ENCODE measurements at places on chromosomes 3 and 15. TPM values are rescaled to one million over a fixed set of nuclear protein-coding genes. Genes with fewer than 3 reads are reported as not detected.
A peak's percentile ranks its signal among the peaks of the same experiment; 100 is the strongest.

DNA sequence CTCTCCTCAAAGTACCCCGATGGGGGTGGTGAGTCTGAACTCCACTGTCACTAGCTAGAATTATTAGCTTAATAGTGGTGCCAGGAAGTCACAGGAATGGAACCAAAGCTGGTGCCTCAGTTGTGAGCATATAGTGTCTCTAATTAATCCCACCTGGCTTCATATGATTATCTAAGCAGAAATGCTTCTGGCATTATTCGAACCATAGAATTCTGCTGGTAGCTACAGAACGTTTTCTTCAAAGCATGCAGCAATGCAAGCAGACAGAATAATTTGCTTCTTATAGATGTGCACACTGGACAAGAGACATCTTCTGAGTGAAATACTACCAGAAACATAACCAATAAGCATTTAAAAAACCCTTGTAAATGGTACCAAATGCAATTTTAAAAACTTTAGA is 160.9 kb downstream of the IMPG2 start:
- no peak for DNase-seq

- DNase-seq = no peak
Measured at GRCh38 chr3:177220136-177220974, 23.1 kb upstream of the TBL1XR1 start.

- DNase-seq = no peak
Measured at GRCh38 chr3:126867190-126867862, 115.6 kb upstream of the PLXNA1 start.

- DNase-seq = no peak
Measured at GRCh38 chr3:43461345-43461744, 160.5 kb downstream of the ANO10 start.

DNA sequence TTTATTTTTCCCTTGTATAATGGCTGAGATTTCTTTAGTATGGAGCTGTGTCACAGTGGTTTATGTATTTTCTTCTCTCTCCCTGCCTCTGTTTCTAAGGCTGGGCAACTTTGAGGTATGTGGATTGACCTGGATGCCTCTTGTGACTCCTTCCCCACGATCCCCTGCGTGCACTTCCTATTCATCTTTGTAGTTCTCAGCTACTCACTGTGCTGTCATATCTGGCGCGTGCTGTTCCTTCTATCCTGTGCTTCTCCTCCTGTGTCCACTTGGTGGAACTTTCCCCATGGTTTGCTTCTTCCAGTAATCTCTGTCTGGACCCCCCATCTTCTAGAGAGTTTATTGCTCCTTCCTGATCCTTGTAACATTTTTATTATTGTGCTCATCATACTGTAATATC is 97.3 kb downstream of the AKAP13 start:
- DNase-seq = no peak

GRCh38 chr15:98083203-98083910 is 122.9 kb downstream of the ARRDC4 start:
- no peak for DNase-seq

- DNase-seq = no peak
Measured at GRCh38 chr3:13708301-13708700, 159.4 kb downstream of the FBLN2 start.

DNA sequence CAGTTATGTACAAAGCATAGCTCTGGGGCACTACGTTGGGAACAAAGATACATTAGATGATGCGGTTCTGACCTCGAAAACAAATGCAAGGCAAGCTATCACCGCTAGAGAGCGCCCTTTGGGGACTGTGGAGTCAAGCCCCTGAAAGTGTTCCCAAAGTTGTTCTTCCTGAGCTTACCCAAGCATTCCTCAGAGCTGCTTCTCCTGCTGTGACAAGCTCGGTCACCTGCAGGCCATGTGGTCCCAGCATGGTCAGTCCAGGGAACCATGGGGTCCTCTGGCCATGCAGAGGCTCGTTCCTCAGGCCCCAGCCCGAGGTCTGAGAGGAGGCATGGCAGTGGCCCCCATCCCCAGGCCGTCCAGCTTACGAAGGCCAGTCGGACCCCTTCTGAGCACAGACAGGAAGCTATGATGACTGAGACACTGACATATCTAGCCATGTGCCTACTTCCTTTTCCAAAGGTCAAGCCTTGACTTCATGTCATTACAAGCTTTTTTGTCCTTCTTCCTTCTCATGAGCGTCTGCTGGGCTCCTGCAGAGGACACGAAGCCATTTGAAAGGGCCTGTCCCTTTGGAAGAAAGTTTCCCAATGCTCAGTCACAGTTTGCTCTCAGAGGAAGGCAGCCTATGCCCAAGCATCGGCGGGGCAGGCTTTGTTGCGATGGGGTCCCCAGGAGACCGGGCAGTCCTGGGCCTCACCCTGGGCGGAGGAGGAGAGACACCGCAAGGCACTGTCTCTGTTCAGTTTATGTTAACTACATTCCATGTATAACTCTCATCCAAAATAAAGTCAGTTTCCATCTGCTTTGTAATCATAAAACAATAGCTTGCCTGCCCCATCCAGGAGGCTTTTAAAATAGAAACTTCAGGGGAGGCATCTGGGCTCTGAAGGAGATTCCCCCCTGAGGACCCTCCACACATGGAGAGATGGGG is 79.3 kb downstream of the ATP10A start:
- DNase-seq = no peak

DNA sequence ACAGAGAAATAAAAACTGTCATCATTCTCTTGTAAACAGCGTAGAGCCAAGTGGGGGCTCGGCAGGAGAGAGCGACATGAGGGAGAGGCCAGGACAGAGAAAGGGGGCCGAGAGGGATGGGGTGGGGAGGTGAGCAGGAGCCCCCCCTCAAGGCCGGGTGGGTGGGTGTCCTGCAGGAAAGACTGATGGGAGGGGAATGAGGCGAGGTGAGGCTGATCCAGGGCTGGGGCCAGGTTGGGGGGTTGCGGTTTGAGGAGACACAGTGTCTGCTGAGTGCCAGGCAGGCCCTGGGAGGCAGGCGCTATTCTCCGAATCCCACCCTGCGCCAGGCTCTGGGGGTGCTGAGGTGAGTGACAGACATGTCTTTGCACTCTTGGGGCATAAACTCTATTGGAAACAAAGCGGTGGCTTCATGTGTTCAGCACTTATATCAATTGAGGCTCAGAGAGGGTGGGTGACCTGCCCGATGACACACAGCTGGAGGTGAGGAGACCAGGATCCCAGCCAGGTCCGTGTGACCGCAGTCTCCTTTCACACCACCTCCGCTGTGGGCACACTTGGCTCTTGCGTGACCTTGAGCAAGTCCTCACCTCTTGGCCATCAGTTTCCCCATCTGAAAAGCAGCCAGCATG is 19.6 kb upstream of the CSPG4 start:
- DNase-seq = no peak

- no peak for DNase-seq
Measured at GRCh38 chr15:69996321-69997160, 101.2 kb downstream of the TLE3 start.

- no peak for DNase-seq
Measured at GRCh38 chr15:89946681-89947299, 34.0 kb upstream of the ARPIN start.

DNA sequence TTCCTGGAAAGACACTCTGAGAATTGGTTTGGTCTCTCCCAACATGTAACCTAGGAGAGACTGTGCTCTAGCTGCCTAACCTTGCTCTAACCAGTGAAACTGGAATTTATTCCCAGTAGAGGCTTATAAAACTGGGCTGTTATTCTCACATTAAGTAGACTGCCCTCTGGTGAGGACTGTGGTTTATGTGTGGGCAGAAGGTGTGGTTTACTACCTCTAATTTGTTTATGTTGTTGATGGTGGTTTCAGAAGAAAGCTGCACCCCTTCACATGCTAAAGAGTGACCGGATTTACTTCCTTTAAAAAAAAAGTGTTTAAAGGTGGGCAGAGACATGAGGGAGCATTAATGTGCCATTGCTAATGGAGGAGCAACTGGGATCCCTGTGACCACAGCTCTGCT is 273.2 kb downstream of the MECOM start:
- no peak for DNase-seq

GRCh38 chr3:118734664-118735063 is 300.0 kb downstream of the IGSF11 start:
- DNase-seq = no peak

GRCh38 chr3:107992976-107993684 is 97.7 kb downstream of the CD47 start:
- DNase-seq = no peak

GRCh38 chr3:59832702-59833101 is 782.9 kb upstream of the CFAP20DC start:
- DNase-seq = no peak

DNA sequence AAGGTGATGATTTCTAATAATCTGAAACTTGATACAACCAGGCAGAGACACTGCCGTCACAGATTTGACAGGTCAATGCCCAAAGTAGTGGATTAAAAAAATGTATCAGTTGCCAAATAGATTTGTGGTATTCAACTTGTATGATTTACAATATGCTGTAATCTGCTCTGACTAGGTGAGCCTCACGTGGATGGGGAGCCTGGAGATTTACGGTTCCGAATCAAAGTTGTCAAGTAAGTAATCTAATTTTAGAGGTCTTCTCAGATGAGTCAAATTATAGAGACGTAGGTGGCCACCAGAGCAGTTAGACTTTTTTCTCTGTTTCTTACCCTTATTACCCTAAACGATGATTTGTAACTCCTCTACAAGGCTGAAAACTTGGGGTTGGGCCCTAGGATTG is 12.0 kb downstream of the DNAJB11 start:
- DNase-seq = no peak

DNA sequence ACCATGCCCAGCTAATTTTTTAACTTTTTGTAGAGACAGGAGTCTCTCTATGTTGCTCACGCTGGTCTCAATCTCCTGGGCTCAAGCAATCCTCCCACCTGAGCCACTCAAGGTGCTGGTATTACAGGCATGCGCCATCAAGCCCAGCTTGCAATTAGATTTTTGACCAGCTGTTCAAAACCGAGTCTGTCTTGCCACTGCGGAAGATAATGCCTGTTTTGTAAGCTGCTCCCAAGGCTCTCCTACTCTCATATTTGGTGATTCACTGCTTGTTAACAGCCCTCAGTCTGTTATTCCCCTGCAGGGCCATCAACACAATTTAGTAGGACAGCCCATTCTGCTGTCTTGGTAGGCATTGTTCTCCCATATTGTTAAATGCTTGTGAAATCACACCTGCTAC is 17.8 kb upstream of the MCCC1 start:
- no peak for DNase-seq

- peak; percentile 59 for DNase-seq
Measured at GRCh38 chr3:37961622-37962431, 28.8 kb upstream of the VILL start.

- DNase-seq = no peak
Measured at GRCh38 chr3:129809297-129809696, 84.2 kb downstream of the TMCC1 start.

DNA sequence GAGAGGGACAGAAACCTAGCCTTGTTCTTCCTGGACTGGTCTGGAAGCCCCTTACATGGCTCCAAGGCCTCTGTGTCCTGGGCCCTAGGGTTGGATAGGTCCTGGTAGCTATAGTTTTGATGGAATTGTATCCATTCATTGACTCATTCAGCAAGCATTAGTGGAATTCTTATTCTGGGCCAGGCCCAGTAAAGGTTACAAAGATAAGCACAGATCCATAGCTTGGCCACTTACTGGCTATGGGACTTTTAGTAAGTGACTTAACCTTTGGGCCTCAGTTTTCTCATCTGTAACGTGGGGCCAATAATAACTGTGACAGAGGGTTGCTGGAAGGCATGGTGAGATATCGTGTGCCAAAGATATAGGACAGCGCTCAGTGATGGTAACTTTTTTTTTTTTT is 13.6 kb upstream of the DAG1 start:
- no peak for DNase-seq

DNA sequence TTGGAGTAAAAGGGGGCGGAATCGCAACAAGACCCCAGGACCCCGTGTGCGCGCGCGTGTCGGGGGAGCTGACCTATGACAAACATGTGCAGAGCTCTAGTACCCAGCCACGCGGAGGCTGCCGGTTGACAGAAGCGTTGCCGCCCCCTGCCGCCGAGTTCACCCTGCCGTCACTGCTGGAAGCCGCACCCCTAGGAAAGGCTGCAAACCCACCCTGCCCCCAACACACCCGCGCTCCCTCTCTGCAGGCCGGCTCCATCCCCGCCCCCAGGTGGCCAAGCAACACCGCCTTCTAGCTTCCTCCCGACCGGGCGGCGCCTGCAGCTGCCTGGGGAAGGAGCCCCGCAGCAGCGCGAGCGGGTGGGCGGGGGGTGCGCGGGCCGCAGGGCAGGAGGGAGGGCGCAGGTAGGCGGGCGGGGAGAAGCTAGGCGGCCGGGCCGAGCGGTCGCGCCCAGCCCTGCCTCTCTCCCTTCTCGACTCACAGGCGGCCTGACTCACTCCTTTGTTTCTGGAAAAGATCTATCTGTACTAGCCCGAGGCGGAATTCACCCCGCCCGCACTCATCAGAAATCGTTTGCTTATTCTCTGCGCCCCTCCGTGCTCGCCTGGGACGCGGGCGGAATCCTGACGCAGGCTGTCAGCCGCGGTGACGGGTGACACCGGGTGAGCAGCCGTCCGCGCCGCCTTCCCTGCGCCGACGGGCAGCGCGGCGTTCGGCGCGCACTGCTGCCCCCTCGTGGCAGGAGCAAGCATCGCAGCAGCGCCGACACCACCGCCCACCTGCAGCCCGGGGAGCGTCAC is 160.8 kb downstream of the GAP43 start:
- peak; percentile 95 for DNase-seq

DNA sequence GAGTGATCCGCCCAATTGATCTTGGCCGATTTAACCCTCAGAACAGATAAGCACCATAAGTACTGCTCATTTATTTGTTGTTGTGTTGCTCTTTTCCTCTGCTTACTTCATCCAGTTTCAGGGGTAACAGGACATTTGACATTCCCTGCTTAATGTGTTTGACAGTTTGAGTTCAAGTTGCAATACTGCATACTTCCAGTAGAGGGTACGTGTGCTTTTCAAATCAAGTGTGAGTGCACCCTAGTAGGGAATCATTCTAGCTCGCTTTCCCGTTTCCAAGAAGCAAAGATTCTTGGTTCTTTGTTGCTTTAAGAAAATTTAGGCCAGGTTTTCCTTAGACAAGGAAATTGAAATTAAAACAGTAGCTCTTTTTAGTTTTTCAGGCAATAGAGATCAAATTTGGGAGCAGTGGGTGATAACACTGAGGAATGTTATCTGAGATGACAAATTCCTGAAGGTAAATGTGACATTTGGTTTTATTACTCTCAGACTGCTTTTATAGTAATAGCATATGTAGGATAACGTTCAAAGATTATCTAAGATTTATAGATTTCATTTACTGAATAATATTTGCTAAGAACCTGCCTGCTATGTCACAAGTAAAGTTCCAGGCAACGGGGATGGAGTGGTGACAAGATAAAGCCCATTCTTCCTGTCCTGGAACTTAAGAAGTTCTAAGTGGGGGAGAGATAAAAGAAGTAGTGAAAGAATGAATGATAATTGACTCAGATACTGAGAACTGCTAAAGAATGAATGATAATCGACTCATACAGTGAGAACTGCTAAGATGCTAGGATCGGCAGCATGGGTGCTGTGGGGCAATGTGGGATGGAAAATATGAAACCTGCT is 73.3 kb downstream of the SYNPR start:
- no peak for DNase-seq

- no peak for DNase-seq
Measured at GRCh38 chr3:195023576-195023975, 247.4 kb downstream of the XXYLT1 start.

Gene RPS27L
- 93.8 TPM for total RNA-seq

Gene ARNT2
- 12.2 TPM for total RNA-seq

Gene MFGE8
- 135 TPM for total RNA-seq

Gene SCN11A
- total RNA-seq = 0.12 TPM

Gene GOLGA6A
- total RNA-seq = 0.14 TPM

Gene SCG3
- total RNA-seq = 0.37 TPM

Gene TJP1
- 84.6 TPM for total RNA-seq

Gene GLDN
- total RNA-seq = 75.8 TPM
